ENCODE measurements at places on chromosomes 16 and 17.

- no peak for DNase-seq
Measured at GRCh38 chr16:67356396-67356795, 29.8 kb downstream of the LRRC36 start.

DNA sequence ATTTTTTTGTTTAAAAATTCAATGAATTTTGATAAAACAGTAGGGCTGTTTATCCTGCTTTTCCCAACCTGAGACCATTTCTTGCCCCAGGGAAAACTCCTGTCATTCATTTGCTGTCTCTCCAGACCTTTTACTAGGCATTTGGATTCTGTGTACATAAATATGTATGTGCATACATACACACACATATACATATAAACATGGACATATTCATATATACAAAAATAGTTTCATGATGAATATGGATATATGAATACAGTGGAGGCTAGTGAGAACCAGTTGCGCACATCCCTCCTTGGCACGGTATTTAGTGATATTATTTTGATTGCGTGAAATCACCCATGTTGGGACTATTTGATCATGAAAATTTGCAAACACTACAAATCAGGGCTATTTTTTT, 269.9 kb downstream of the BCAS3 start:
- no peak for DNase-seq

DNA sequence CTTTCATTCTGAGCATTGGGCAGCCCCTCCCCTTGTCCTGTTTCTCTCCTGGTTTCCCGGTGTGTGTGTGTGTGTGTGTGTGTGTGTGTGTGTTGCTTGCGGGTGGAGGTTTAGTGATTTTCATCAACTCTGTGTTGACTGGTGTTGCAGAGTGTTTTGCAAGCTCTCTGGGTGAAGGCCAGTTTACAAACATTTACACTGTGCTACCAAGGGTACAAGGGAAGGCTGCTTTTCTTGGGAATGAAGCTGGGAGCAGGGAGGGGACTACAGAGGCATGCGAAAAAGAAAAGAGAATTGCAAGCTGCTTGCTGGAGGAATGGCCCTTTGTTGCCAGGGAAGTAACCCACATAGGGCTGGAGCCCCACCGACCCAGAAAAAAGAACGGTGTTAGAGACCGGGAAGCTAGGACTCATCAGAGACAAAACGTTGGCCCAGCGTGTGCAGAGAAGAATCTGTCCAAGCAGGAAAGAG, 29.6 kb downstream of the HS3ST3B1 start:
- no peak for DNase-seq

DNA sequence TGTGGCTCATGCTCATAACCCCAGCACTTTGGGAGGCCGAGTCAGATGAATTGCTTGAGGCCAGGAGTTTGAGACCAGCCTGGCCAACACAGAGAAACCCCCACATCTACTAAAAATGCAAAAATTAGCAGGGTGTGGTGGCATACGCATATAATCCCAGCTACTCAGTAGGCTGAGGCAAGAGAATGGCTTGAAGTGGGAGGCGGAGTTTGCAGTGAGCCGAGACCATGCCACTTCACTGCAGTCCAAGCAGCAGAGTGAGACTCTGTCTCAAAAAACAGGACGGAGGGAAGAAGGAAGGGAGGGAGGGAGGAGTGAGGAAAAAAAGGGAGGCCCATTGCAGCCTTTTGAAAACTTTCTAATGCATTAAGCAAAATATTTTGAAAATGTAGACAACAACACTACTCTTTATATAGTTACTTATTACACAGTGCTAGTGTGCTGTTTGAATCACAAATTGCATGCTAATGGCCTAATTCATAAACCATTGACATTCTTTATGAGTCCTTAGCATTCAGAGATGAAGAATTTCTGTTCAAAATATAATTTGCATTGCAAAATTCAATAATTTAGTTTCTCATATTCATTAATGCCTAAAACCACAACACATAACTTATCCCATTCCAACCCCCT, 59.4 kb downstream of the TMEM114 start:
- no peak for DNase-seq

GRCh38 chr16:67531247-67531646, 2.6 kb downstream of the RIPOR1 start:
- no peak for DNase-seq

DNA sequence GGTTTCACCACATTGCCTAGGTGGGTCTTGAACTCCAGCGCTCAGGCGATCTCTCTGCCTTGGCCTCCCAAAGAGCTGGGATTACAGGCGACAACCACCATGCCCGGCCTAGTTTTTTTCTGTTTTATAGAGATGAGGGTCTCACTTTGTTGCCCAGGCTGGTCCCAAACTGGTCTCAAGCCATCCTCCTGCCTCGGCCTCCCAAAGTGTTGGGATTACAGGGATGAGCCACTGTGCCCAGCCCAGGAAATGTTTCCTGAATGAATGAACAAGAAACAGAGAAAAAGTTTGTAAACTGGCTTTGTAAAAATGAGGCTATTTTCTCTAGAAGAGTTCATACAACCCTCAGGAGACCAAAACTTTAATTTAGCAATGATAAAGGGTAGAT, 68.0 kb downstream of the WWP2 start:
- no peak for DNase-seq

- no peak for DNase-seq
Measured at GRCh38 chr17:50349243-50349600, 3.3 kb downstream of the XYLT2 start.

GRCh38 chr16:61146429-61146828, 889.8 kb downstream of the CDH8 start:
- no peak for DNase-seq

DNA sequence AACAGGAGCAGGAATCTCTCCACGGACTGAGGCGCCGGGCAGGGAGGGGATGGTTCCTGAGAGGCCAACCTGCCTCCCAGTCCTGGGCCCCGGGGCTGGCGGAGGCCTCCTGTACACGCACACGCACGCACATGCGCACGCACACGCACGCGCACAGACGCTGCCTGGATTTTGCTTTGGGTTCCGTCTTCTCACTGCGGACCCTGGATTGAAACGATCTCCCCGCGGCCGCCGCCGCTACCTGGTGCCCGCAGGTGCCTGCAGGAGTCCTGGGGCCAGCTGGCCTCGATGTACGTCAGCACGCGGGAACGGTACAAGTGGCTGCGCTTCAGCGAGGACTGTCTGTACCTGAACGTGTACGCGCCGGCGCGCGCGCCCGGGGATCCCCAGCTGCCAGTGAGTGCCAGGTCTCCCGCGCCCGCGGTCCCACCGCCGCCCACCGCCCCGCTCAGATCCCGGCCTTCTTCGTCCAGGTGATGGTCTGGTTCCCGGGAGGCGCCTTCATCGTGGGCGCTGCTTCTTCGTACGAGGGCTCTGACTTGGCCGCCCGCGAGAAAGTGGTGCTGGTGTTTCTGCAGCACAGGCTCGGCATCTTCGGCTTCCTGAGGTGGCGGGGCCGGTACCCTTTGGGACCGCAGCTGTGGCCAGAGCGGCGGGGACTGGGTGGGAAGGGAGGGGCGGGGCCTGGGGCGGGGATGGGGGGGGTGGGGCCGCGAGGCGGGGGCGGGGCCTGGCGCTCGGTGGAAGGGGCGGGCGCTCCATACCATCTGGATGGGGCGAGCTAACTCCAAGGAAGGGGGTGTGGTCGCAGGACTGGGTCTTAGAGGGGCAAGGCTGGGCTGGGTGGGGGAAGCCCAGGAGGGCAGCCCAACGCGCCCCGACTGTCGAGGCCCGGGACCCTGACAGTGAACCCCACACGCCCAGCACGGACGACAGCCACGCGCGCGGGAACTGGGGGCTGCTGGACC, 12.3 kb downstream of the CES4A start:
- DNase-seq: no peak

GRCh38 chr16:27632216-27632615, 82.3 kb downstream of the KATNIP start:
- no peak for DNase-seq

- no peak for DNase-seq
Measured at GRCh38 chr17:32869345-32870026, 7.4 kb downstream of the MYO1D start.

DNA sequence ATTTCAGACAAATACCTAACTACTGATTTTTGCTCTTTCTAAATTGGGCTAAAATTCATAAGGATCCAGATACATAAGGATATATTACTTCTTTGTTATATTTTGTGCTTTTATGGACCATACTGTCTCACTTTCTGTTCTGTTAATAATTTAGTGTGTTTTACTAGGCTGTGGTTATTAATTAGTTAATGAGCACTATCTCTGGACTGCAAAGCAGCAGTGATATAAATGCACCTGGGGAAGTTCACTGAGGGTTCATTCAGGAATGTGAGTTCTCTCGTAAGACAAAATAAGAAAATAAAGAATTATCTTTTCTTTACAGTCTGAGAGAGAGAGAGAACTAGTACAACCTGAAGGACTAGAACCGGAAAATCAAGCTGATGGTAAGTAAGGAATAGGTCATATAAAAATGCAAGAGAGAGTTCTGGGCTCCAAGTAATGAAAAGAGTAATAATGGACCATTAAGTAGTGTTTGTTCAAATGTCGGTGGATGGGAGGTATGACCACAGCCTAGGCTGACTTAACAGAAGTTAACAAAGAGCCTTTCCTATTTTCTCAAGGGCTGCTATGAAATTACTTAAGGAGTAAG, 55.6 kb downstream of the IKZF3 start:
- no peak for DNase-seq

- DNase-seq: no peak
Measured at GRCh38 chr17:41522301-41523224, 3.9 kb upstream of the KRT15 start.

DNA sequence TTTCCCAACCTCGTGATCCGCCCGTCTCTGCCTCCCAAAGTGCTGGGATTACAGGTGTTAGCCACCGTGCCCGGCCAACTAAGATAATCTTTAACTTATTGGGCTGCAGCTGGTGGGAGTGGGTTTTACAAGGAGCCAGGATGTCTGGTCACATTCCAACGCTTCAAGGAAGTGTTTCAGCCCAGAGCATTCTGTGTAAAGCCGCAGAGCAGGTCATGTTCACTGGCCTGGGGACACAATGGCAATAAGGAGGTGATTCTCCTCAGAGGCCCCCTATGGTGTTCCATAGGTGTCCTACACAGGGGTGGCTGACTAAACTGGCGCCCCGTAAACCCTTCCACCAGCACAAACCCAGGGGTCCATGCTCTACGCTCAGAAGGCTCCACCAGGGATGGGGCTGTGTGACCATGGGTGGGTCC, 1.2 kb downstream of the QPRT start:
- DNase-seq: no peak

- no peak for DNase-seq
Measured at GRCh38 chr17:31446195-31446967, 54.9 kb downstream of the RAB11FIP4 start.

- DNase-seq: no peak
Measured at GRCh38 chr16:6356911-6357310, 975.7 kb upstream of the RBFOX1 start.

DNA sequence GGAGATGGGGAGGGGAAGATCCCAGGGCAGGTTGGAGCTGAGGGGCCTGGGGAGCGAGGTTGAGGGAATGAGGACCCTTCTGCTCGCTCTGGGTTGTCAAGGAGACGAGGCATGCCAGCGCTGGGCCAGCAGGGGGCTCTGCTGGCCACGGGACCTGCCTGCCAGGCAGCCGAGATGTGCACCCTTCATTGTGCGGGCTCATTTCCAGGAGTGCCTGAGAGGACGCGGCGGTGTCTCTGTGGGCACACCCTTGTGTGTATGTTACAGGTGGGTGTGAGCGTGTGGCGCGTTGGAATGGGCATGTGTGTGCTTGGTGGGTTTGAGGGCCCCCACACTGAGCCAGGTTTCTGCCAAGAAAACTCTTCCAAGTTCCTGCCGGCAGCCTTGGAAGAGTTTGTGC, 15.9 kb downstream of the ARHGAP23 start:
- DNase-seq: peak; percentile 26

GRCh38 chr16:52086901-52087300, 460.0 kb downstream of the TOX3 start:
- DNase-seq: no peak

DNA sequence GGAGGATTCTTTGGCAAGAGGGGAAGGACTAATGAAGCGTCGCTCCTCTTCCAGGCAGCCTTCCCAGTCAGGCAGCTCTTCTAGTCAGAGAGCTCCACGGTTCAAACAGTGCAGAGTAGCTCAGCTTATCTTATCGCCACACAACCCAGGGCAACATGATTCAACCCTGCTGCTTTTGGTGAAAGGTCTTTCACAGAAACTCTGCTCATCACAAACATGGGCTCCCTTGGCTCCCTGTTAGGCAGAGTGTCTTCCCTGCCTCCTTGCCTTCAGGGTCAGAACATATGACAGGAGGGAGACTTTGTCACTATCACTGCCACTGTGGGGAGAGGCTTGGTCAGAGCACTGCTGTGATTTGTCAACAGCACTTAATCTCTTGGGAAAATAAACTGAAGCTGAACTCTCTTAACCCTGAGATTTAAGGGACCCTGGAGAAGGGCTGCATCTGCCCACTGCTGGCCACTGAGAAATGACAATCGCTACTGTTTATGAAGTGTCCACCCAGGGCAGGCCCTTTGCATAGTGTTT, 6.9 kb upstream of the SLC13A2 start:
- DNase-seq: no peak

GRCh38 chr17:40485851-40486521, 15.4 kb downstream of the TNS4 start:
- no peak for DNase-seq

DNA sequence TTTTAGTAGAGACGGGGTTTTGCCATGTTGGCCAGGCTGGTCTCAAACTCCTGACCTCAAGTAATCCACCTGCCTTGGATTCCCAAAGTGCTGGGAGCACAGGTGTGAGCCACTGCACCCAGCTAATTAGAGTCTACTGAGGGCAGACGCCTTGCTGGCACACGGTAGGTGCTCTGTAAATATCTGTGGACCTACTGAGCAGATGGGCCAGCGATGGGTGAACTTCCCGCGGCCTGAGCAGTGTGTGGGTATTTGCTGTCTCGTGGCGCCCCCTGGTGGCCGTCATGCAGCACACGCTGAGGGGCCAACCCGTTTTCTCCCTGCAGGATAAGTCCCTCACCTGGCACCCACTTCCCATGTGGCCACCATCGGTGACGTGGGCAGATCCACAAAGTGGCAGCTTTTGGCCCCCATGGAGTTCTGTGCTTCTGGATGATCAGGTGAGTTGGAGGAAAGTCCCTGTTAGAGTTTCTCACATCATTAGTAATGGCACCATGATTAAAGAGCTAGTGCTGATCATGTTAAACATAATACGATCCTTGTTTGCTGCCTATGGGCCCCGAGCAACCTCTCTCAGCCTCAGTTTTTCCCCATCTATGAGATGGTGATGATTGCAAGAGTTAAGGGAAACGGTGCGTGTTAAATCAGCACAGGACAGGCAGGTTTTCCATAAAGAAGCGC, 40.7 kb downstream of the ZDHHC7 start:
- peak; percentile 62 for DNase-seq

- no peak for DNase-seq
Measured at GRCh38 chr16:29686740-29687332, 7.9 kb downstream of the QPRT start.

DNA sequence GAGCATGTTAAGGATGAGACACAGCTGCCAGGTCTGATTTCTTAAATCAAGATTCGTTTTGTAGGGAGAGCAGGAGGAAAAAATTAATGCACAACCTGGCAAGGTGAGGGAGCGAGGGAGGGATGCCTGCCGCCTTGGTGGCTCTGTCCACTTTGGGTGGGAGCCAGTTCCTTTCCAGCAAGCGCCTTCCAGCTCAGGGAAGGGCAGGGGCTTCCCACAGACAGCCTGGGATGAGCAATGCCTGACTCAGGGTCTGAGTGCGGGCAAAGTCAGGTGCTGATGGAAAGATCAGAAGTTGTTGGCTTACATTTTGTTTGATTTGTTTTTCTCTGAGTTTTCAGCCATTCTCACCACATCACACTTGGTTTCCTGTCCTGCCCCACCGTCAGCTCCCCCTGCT, 220.7 kb downstream of the ENGASE start:
- no peak for DNase-seq

Data from stimulated activated effector memory CD8-positive, alpha-beta T cell treated with anti-CD3 and anti-CD28 coated beads, Interleukin-12 subunit alpha, Interleukin-12 subunit beta, amount 100 ng/mL, for 72 hours (primary cell).